ENCODE measurements at places on chromosomes 4 and X.

DNA sequence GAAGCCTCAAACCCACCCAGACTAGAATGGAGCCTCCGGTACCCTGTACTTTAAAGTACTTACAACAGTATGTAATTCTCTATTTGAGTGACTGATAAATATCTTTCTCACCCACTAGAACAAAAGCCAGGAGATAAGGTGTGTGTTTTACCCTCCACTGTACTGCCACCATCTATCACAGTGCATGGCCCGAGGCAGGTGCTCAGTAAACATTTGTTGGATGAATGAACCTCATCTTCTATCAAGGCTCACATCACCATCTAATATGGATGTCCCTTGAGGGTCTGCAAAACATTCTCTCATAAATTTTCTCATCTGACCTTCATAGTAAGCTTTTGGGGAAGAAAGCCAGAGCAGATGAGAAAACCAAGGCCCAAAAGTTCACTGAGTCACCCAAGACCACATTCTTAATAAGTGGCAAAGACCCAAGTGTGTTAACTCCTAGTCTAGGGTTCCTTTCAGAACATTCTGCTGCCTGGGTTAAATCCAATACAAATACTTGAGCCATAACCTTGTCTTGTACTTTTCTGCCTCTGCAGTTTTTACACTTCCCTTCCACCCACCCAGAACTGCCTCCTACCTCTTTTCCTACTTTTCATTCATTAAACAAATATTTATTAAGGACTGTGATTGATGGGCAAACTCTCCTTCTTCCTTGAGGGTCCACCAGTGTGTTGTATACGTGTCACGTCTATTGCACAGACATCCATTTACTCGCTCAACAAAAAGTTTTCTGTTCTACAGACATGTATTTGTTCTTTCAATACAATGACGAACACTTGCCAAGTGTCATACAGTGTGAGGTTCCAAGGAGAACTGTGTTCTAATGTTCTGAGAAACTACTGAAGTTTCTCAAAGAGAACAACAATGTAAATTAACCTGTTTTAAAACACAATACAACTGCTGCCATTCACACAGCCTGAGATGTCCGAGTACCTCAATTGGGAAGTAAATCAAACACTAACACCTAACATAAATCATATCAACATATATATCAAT is 35.7 kb downstream of the APBB2 start:
- DNase-seq, result no peak

DNA sequence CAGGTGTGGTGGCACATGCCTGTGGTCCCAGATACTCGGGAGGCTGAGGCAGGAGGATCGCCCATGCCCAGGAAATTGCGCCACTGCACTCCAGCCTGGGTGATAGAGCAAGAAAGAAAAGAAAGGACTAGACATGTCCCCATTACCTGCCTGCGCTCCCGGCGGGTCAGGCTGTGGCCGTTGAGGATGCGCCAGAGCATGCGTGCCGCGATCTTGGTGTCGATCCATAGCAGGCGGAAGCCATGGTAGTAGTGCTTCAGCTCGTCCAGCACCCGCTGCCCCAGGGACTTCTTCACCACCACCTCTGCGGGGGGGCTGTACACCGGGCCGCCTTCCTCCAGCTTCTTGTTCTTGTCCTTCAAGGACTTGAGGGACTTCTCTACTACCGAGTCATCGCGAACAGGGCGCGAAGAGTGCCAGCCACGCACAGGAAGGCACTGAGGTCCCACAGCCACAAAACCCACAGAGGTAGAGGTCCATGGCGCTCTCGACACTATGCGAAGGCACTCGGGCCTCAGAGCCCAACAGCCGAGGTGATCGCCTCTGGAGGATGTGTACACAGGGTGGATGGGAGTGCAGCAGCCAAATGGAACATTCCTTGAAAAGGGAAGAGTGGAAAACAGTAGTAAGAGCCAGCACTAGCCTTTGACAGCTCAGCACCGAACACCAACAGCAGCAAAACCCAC is 14.6 kb downstream of the LETM1 start:
- no peak for DNase-seq

DNA sequence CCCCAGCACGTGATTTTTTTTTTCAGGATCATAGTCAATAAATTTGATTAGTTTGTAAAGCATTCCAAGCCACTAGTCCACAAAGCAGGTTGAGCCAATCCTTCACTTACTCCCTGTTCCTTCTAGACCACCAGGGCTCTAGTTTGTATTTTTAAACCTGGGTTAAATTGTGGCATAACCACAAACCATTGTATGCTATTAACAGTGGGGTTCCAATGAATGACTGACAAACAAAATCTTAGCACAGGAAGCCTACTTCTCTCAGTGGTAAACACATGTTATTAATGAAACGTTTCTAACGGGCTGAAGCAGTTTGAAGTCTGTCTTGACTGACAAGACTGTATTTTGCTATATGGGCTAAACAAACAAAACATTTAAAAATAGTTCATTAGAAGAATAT is 48.6 kb upstream of the GYPA start:
- no peak for DNase-seq

DNA sequence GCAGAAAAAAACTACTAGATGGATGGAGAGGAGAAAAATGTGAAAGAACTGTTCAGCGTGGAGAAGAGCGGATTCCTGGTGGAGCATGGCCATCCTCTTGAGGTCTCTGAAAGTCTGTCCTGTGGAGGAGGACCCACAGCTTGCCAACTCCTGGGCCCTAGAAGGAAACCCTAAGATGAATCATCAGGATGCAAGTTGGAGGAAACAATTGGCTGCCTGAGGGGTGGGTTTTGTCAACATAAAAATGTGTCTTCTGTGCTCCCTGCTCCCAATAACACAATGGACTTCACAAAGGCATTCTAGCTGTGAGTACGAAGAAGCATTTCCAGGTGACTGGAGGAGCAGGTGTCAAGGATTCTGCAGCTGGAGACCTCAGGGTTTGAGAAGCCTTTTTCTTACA is 37.2 kb downstream of the CNGA2 start:
- no peak for DNase-seq

GRCh38 chr4:99724067-99724466 is 66.4 kb upstream of the C4orf54 start:
- no peak for DNase-seq
